ENCODE measurements at places on chromosomes 16 and 17. TPM values are rescaled to one million over a fixed set of nuclear protein-coding genes. Genes with fewer than 3 reads are reported as not detected.

GRCh38 chr16:81637336-81638235 lies 141.5 kb upstream of the PLCG2 start:
- H3K4me3 ChIP-seq = no peak overlapping the region
- no peaks in the 10 kb centered on the region for H3K27me3 ChIP-seq
- DNase-seq = no peak
- H3K4me1 ChIP-seq = peaks cover 36% of the 10 kb centered on the region
- peaks cover 5% of the 10 kb centered on the region for H3K36me3 ChIP-seq

DNA sequence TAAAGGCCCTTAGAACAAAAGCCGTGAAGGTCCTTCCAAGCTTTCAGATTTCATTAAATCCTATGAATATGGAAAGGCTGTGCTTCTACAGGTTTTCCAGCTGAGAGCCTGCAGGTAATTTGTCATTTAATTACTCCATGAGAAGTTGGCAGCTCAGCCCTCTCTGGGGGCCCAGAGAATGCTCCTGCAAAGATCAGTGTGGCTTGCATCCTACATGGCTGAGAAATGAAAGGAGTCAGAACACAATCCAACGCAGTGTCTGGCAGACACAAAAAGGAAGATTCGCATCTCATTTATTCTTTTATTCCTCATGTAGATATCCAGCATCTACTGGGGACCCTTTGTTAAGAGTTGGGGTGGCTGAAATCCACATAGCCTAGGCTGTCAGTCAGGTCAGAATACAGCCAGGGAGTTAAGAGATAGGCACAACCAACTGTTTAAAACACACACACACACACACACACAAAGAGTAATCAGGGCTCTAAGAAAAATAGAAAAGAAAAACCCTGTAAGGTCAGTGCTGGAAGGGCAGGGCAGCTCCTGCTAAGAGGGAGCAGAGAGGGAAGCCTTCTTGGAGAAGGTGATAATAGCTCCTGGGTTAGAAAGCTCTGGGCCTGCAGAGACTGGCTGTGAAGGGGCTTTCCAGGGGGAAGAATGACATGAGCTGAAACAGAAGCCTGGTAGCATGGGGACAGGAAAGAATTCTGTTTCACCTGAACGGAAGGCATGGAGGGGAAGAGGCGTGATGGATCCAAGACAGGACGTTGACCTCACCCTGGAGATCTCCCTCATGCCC lies 46.9 kb upstream of the WSCD1 start:
- peaks cover 15% of the 10 kb centered on the region for H3K4me1 ChIP-seq
- no peak for DNase-seq
- peaks cover 19% of the 10 kb centered on the region for H3K27me3 ChIP-seq
- no peak overlapping the region for H3K4me3 ChIP-seq
- H3K36me3 ChIP-seq = no peaks in the 10 kb centered on the region
- H3K27ac ChIP-seq = no peak overlapping the region

DNA sequence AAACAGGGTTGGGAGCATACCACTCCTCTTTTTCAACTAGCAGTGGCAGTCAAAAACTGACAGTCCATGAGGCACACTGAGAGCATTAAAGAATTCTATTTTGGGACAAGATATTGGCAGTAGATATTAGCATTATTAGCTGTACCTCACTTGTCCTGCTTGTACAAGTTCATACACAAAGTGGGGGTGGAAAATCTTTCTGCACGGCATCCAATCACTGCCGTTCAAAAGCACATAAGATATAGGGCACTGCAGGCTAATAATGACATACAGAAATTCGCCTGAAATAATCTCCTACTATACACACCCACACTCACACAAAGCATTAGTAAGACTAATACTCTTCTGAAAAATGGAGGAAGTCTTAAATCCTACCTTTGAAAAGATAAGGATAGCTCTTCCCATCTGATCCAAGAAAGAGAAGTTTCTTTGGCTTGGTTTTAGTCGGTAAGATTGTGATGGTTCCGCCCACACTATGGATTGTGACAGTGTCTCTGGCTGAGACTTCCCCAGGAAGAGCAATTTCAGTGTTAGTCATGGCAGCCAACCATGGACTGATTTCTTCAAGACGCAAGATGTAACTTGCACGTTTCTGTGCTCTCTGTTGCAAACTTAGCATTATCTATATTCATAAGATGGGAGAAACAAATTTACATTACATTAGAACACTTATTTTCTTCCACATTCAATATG lies 40.6 kb upstream of the ARL6IP1 start:
- H3K27me3 ChIP-seq = no peaks in the 10 kb centered on the region
- H3K27ac ChIP-seq = no peak overlapping the region
- DNase-seq = no peak
- no peak overlapping the region for H3K4me3 ChIP-seq
- H3K4me1 ChIP-seq = peaks cover 17% of the 10 kb centered on the region
- peaks cover 53% of the 10 kb centered on the region for H3K36me3 ChIP-seq

DNA sequence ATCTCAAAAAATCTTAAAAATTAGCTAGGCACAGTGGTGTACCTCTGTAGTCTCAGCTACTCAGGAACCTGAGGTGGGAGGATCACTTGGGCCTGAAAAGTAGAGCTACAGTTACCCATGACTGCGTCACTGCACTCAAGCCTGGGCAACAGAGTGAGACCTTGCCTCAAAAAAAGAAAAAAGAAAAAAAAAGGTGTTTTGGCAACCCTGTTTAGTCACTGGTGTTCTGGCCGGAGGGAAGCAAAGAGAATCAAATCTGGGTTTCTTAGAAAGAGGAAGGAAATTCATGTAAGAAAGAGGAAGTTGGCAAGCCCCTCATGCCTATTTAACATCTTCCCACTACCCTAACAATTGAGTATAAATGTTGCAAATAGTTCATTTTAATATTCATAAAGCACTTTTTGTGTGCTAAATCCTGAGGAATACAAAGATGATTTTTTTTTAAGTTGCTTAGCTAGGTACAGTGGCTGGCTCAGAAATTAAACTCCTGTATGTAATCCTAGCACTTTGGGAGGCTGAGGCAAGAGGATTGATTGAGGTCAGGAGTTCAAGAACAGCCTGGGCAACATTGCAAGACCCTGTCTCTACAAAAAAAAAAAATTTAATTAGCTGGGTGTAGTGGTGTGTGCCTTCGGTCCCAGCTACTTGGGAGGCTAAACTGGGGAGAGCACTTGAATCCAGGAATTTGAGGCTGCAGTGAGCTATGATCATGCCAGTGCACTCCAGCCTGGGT lies 6.5 kb upstream of the USP32 start:
- no peak overlapping the region for H3K4me3 ChIP-seq
- H3K4me1 ChIP-seq = peaks cover 24% of the 10 kb centered on the region
- H3K27me3 ChIP-seq = no peaks in the 10 kb centered on the region
- peak; percentile 29 for DNase-seq
- H3K36me3 ChIP-seq = no peaks in the 10 kb centered on the region
- peak overlapping the region; percentile 62 for H3K27ac ChIP-seq

- H3K27ac ChIP-seq = no peak overlapping the region
- no peak overlapping the region for H3K4me3 ChIP-seq
- H3K36me3 ChIP-seq = peaks cover 5% of the 10 kb centered on the region
- H3K4me1 ChIP-seq = peaks cover 3% of the 10 kb centered on the region
- no peaks in the 10 kb centered on the region for H3K27me3 ChIP-seq
These were observed 8.8 kb downstream of the FCSK start for GRCh38 chr16:70463235-70463634.

- peaks cover 52% of the 10 kb centered on the region for H3K36me3 ChIP-seq
- DNase-seq = no peak
- no peak overlapping the region for H3K27ac ChIP-seq
- H3K27me3 ChIP-seq = no peaks in the 10 kb centered on the region
- H3K4me3 ChIP-seq = no peak overlapping the region
These were observed 6.2 kb downstream of the BECN1 start for GRCh38 chr17:42817866-42818265.

DNA sequence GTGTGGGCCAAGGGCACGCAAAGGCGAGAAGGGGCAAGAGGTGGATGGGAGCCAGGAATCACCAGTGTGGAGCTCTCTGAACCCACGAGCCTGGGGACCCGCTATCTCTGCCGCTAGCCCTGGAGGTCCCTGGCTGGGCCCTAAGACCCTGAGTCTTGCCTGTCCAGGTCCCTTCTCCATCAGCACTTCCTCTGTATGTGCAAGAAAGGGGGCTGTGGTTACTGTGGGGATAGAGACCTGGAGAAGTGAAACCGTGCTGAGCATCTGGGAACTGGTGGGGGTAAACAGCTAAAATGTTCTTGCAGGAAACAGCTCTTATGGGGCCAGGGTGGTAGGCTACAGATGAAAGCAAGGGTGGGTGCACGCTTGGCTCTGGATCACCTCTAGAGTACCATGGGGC lies 3.1 kb downstream of the SPNS3 start:
- peak overlapping the region; percentile 35 for H3K4me3 ChIP-seq
- no peak for DNase-seq
- peak overlapping the region; percentile 32 for H3K27ac ChIP-seq
- peaks cover 33% of the 10 kb centered on the region for H3K4me1 ChIP-seq
- H3K27me3 ChIP-seq = no peaks in the 10 kb centered on the region
- H3K36me3 ChIP-seq = peaks cover 9% of the 10 kb centered on the region

DNA sequence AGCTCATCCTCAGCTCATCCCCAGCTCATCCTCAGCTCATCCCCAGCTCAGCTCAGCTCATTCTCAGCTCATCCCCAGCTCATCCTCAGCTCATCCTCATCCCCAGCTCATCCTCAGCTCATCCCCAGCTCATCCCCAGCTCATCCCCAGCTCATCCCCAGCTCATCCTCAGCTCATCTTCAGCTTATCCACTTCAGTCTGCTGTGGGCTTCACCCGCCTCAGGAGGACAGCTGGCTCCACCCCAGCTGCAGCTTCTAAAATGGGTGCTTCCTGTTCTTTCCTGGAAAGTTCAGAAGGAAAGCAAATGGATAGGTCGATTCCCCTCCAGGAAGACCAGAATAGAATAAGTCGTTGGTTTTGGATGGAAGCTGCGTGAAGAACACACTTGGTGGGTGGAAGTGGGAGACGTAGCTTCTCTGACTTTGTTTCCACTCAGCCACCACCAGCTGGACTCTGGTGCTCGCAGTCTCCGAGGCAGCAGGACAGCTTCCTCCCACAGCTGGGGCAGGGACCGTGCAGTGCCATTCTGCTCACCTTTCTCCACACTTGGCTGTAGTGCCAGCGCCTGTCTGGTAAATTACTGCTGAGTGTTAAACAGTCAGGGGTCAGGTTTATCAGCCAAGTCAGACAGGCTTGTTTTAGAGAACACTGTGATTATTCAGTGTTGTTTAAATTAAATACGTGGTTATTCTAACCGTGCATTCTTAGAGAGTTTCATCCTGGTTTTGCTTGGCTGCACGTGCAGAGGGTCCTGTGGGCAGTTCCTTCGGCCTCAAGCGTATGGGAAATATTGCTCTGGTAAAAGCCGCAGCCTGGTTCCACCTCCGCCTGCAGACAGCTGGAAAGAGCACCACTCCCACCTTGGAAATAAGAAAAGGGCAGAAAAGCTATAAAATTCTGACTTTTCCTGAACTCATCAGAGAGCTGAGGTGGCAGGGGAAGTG lies 61.0 kb upstream of the CHMP6 start:
- no peak for DNase-seq
- H3K4me3 ChIP-seq = no peak overlapping the region
- H3K27me3 ChIP-seq = no peaks in the 10 kb centered on the region
- H3K4me1 ChIP-seq = peaks cover 4% of the 10 kb centered on the region
- H3K27ac ChIP-seq = no peak overlapping the region
- peaks cover 7% of the 10 kb centered on the region for H3K36me3 ChIP-seq

DNA sequence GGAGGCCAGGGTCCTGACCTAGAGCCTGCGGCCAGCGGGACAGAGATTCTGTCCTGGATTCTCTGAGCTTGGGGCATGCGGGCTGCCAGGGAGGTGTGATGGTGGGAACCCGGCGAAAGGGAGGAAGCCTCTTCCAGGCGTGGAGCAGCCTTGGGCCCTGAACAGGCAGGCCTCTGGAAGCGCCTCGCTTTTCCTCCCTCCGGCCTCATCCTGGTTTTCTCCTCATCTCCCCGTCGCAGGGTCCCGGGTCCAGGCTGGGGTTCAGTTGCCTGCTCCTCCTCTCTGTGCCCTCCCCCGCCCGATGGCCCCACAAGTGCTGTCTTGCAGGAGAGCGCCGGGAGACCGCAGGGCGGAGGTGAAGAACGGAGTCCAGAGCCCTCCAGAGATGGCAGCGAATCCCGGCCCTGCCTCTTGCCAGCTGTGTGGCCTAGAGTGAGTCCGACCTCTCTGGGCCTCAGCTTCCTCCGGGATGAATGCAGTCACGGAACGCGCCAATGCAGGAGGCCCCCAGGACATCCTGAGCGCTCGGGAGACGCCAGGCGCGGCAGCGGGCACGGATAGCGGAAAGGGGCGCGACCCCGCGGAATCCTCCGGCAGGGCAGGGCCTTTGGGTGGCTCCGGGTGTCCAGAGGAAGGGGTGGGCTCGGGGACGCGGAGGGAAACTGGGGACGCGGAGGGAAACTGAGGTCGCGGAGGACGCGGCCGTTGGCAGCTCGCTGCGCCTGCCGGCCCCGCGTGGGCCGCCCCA lies 553 bp upstream of the RAB11FIP4 start:
- peak overlapping the region; percentile 60 for H3K4me3 ChIP-seq
- H3K27me3 ChIP-seq = peaks cover 50% of the 10 kb centered on the region
- no peak for DNase-seq
- no peaks in the 10 kb centered on the region for H3K36me3 ChIP-seq

- H3K4me3 ChIP-seq = no peak overlapping the region
- H3K27me3 ChIP-seq = no peaks in the 10 kb centered on the region
- peaks cover 50% of the 10 kb centered on the region for H3K4me1 ChIP-seq
- H3K27ac ChIP-seq = peak overlapping the region; percentile 50
- H3K36me3 ChIP-seq = peaks cover 27% of the 10 kb centered on the region
These were observed 14.2 kb upstream of the CETP start for GRCh38 chr16:56947604-56947995.

- H3K27me3 ChIP-seq = no peaks in the 10 kb centered on the region
- H3K36me3 ChIP-seq = no peaks in the 10 kb centered on the region
- H3K27ac ChIP-seq = no peak overlapping the region
- DNase-seq = no peak
- H3K4me3 ChIP-seq = no peak overlapping the region
- H3K4me1 ChIP-seq = no peaks in the 10 kb centered on the region
These were observed 19.4 kb upstream of the NKD1 start for GRCh38 chr16:50528820-50529219.

GRCh38 chr17:73720187-73720834 lies 76.1 kb upstream of the SDK2 start:
- no peak overlapping the region for H3K4me3 ChIP-seq
- peak overlapping the region; percentile 10 for H3K27ac ChIP-seq
- H3K27me3 ChIP-seq = no peaks in the 10 kb centered on the region
- H3K4me1 ChIP-seq = peaks cover 39% of the 10 kb centered on the region
- peaks cover 2% of the 10 kb centered on the region for H3K36me3 ChIP-seq

GRCh38 chr16:89918453-89919347 lies at the start of gene MC1R:
Gene MC1R, plus strand, starts transcription at chr16:89918862. Its CDS starts 397 bp downstream, at chr16:89919259.
- H3K36me3 ChIP-seq = peaks cover 5% of the 10 kb centered on the region
- H3K27me3 ChIP-seq = peaks cover 28% of the 10 kb centered on the region
- H3K4me3 ChIP-seq = peak within 1 kb of the TSS; percentile 57
- DNase-seq = peak; percentile 62
- H3K27ac ChIP-seq = peak within 1 kb of the TSS; percentile 49

The KRTAP9-2 gene
- total RNA-seq = not detected

The GJD3 gene
- total RNA-seq = not detected

The MFAP4 gene
- total RNA-seq = 0.47 TPM

The BCAS3 gene
- total RNA-seq = 5.1 TPM

The AANAT gene
- 0.34 TPM for total RNA-seq

The EFNB3 gene
- not detected for total RNA-seq

The PRRT2 gene
- 2.0 TPM for total RNA-seq

The KCNH4 gene
- 0.43 TPM for total RNA-seq
